Stimulated activated CD8-positive, alpha-beta memory T cell treated with anti-CD3 and anti-CD28 coated beads, Interleukin-7, amount 100 ng/mL, for 4 hours (primary cell): ENCODE measurements at places on chromosomes 13 and 19.

DNA sequence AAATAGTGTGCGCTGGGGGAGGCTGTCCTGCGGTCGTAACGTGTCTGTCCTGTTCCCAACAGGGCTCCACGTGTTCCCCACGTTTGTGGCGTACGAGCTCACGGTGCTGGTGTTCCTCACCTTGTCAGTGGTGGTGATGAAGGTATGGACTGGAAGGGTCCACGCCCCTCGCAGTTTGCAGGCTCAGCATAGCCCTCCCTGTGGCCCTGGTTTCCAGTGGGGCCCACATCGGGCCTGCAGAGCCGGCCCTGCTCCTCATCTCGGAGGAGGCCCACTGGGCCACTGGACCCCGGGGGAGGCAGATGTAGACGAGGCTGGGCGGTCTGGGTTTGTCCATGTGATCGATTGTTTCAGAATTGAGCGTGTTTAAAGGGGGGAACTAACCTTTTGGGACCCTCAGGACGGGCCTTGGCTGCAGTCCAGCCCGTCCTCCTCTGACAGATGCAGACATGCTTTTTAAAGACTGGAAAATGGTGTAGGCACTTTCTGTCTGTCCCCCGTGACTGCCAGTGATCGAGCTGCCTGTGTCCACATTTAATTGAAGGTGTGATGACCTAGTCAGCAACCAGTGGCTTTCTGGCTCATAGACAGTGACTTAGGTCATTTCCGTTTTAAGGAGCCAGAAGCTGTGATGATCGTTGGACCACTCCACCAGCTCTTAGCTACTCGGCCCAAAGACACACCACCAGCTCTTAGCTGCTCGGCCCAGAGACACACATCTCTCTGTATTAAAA, 37.1 kb upstream of the TFDP1 start:
- DNase-seq: no peak

GRCh38 chr19:41795031-41795461, 1.3 kb upstream of the CEACAM3 start:
- peak; percentile 34 for DNase-seq

- no peak for DNase-seq
Measured at GRCh38 chr19:40414542-40415535, 1.7 kb upstream of the PRX start.

DNA sequence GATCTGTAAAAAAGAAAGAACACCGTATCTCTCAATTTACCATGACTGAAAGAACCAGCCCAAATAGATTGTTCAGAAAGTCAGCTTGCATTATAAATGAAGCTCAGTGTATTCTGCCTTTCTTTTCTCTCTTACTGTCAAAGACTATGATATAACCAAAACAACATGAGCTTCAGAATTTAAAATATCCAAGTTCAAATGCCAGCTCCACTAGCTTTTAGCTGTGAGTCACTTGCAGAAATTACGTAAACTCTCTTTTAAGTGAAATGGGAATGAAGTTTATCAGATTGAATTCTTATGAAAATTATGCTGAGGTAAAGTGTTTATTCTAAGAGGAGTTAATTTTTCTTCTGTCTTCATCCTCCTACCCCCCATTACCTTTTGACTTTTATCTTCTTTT, 20.0 kb upstream of the POSTN start:
- no peak for DNase-seq

- DNase-seq: no peak
Measured at GRCh38 chr13:59409634-59410200, 754.0 kb downstream of the DIAPH3 start.

DNA sequence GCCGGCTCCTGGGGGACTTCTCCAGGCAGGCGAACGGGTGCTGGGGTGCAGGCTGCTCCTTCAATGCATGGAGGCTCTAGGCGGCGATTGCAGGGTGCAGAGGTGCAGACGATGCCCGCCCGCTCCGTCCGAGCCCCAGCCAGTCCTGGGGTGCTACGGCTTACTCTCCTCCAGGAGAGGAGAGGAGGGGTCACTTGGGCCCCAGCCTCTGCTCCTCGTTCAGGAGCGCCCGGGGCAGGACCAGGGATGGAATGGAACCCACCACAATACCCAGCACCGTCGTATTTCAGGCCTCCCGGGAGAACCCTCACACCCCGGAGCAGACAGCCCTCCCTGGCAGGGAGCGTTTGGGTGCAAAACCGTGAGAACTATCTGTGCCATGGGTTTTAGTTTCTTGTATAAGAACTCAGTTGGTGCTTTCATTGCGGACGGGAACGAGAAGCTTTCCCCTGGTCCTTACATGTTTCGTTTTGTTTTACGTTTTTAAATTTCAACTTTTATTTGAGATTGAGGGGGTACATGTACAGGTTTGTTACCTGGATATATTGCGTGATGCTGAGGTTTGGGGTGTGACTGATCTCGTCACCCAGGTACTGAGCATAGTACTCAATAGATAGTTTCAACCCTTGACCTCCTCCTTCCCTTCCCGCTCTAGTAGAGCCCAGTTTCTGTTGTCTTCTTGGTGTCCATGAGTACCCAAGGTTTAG, 46.8 kb downstream of the ARHGEF18 start:
- DNase-seq: no peak

- DNase-seq: no peak
Measured at GRCh38 chr13:27455331-27455855, 5.0 kb upstream of the MTIF3 start.

DNA sequence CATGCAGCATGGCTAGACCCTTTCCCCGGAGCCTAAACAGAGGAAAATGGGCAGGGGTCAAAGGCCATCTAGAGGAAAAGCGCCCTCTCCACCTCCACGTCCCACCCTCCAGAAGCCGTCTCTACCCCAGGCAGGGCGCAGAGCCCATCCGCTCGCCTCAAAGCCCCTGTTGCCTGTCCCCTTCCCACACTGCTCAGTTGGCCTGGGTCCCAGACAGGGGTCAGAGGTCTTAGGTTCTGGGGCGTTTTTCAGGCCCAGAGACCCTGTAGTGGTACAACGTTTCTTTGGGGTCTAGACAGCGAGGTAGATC, 285 bp downstream of the TMEM143 start:
- no peak for DNase-seq

DNA sequence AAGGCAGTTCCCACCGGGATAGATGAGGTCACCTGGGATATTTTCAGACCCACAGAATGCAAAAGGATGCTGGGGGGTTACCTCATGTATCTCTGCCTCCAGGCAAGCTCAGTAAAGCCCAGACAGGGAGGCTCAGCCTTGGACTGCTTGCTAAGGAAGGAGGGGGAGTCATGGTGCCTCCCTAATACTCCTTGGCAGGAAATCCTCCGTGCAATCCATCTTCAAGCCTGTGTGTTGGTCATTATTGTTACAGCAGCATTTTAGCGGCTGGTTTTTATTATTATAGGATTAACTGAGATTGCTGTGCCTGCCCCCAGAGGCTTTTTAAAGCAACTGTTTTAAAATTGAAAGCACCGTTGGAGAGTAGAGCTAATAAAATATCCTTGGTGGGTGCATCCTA, 188.5 kb upstream of the UBL3 start:
- DNase-seq: no peak

- no peak for DNase-seq
Measured at GRCh38 chr13:51849145-51850101, 4.4 kb upstream of the TMEM272 start.

DNA sequence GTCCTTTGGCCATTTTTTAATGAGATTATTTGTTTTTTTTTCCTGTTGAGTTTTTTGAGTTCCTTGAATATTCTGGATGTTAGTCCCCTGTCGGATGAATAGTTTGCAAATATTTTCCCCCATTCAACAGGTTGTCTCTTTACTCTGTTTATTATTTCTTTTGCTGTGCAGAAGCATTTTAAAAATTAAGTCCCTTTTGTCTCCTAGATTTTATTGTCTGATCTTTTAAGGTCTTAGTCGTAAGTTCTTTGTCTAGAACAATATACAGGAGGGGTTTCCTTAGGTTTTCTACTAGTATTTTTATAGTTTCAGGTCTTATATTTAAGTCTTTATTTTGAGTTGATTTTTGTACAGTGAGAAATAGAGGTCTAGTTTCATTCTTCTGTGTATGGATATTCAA, 284.4 kb downstream of the GPC6 start:
- no peak for DNase-seq

DNA sequence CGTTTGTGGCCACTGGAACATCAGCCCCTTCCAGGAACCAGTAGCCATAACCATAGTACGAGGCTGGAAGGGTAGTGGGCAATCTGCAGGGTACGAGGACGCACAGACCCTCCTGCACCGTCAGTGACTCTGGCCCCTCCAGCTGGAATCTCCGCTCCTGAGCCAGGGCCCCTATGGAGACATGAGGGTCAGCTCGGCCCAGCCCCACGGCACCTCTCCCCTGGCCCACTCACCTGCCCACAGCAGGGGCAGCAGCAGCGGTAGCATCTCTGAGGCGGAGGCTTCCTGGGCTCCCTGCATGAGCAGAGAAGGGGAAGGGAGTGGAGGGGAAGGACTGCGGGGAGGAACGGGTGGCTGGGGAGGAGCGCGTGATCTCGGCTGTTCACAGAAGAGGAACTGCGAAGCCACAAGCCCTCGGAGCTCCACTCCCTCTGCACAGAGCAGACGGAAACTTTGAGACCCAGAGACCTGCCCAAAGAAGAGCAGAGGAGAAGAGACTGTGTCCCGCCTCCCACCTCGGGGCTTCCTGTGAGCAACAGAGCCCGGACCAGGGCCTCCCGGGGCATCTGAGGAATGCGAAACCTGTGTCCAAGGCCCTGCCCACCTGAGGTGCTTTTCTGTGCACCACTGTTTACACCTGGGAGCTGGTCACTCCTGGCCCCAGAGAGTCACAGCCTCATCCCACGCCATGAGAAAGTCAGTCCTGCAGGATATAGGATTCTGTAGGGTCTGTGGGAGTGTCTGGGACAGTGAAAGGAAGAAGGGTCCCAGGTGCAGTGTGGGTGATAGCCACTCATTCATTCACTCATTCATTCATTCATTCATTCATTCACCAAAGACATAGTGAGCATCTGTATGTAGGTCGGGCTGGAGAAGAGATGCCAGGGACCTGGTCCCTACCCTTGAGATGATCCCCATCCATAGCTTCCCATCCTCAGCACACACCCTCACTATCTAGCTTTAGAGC, at the start of gene SIGLEC6:
Gene SIGLEC6 (minus strand): TSS at position 322 of the 967 bp plus-strand sequence. CDS start 22 bp downstream, at position 300.
- DNase-seq: no peak

GRCh38 chr19:47096100-47096704, 17.4 kb downstream of the ZC3H4 start:
- no peak for DNase-seq

DNA sequence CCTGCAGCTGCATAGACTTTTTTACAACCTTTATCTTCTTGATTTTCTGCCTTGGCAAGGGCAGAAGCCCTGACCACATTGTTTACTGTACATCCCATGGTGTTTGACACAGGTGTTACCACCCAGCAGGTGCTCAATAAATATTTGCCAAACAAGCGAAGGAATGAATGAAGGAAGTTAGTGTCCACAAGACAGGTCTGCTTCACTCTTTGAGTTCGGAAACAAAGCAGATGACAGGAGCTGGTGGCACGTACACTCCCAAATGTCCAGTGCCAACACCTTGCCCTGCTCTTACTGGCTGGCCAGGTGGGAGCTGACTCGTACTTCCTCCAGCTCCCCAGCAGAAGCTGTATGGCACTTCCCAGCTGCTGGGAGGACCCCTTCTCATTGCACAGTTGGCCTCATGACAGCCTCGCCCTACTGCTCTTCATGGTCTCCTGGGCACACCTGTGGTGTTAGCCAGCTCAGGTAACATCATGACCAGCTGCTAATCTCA, 22.0 kb upstream of the MUC16 start:
- no peak for DNase-seq

DNA sequence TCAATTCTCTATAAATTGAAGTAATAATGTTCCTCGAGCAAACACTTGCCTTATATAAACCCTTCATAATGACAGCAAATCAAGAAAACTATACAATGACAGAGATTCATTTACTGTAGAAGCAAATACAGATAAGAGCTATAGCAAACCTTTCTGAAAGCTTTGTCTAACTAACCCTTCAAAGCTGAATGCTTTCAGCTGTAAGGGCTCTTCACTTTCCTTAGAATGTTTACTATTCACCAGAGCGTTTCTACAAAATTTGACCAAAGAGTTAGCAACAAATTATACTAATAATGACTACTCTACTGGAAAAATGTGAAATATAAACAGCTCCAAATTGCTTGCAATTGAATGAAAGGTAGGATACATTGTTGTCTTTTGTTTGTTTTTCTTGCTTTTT, 218.1 kb downstream of the SLITRK5 start:
- DNase-seq: no peak

GRCh38 chr19:55173714-55174409, 6.2 kb downstream of the SYT5 start:
- no peak for DNase-seq
